ENCODE measurements at places on chromosomes 6 and 20.
A peak's percentile ranks its signal among the peaks of the same experiment; 100 is the strongest.

- no peak for DNase-seq
These were observed 227.9 kb downstream of the PREX1 start for GRCh38 chr20:48599748-48600469.

DNA sequence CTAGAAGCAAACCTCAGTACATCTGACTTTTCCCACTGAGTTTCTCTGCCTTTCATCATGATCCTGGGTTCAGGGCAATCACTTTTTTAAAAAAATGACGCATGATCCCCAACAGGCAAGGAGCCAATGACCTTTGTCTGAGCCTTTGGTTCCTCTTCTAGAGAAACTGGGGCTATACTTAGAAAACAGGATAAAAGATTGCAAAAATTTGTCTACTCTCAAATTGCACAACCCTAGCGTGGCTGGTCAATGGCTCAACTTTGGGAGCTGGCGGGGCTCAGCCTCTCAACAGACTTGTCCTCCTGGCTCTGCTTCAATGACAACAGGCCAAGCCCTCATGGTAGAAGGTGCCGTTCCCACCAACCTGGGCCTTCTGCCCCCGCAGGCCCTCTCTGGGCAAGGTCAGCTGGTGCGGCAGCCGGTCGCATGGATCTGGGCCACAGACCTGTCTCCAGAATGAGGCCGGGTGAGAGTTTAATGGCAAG lies 48.7 kb downstream of the PDYN start:
- no peak for DNase-seq

DNA sequence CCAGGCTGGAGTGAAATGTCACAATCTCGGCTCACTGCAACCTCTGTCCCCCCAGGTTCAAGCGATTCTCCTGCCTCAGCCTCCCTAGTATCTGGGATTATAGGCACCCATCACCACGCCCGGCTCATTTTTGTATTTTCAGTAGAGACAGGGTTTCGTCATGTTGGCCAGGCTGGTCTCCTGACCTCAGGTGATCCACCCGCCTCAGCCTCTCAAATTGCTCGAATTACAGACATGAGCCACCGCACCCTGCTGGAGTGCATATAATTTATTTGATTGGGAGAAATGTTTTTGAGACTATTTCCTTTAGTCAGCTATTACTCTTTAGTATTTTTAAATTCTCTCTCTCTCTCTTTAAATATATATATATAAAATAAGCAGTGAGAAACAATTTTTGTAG lies 29.8 kb downstream of the FAM83B start:
- DNase-seq = no peak

DNA sequence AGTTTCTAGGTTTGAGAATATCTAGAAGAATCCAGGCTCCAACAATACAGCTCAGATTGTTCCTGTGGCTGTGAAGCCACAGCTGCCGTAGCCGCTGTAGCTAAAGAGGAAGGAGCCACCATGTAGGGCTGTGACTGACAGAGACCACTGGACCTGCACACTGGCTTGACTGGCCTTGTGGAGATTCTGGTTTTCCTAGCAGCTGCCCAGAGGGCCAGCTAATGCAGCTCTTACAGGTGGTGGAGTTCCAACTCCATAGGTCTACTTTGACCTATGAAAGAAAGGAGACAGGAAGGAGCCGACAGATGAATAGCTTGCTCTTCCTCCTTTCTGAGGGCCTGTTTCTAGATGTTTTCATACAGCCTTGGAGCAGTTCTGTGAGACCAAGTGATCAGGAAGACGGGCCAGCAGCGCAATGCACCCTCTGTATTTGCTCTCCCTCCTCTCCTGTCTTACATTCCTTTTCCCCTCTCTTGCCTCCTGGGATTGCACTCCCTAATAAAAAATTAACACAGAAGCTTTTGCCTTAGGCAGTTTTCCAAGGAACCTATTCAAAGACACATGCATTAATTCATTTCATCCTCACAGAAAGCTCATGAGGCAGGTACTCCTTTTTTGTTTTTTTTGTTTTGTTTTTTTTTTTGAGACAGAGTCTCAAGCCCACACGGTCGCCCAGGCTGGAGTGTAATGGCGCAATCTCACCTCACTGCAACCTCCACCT lies 51.8 kb upstream of the MYB start:
- no peak for DNase-seq

- DNase-seq = no peak
These were observed 115.2 kb downstream of the LY86 start for GRCh38 chr6:6703699-6704098.

- no peak for DNase-seq
These were observed 175.8 kb downstream of the GMPR start for GRCh38 chr6:16414205-16414604.

- DNase-seq = no peak
These were observed 267.1 kb downstream of the ADGB start for GRCh38 chr6:146865756-146866379.

GRCh38 chr20:620246-620645 lies 10.1 kb upstream of the TCF15 start:
- no peak for DNase-seq

GRCh38 chr6:138817799-138818198 lies 21.9 kb downstream of the ECT2L start:
- no peak for DNase-seq

- no peak for DNase-seq
These were observed 54.2 kb downstream of the MAP3K5 start for GRCh38 chr6:136737871-136738691.

- DNase-seq = peak; percentile 68
These were observed 637 bp downstream of the MYLK4 start for GRCh38 chr6:2749969-2750600.

DNA sequence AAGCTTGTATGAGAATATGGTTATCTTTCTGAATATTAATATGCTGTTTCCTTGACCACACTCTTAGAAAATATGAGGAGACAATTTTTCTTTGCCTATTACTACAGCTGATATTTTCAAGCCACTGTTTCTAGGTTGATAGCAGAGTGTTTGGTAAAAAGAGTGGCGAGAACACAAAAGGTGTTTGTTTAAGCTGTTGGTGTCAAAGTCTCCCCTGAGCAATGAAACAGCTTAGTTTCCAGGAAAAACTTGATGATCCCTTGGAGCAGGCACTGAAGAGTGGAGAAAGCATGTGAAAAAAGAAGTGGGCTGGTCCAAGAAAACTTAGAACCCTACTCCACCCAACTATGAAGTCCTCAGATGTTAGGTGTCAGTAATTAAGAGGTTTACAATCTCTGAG lies 182.7 kb downstream of the TFAP2B start:
- no peak for DNase-seq

DNA sequence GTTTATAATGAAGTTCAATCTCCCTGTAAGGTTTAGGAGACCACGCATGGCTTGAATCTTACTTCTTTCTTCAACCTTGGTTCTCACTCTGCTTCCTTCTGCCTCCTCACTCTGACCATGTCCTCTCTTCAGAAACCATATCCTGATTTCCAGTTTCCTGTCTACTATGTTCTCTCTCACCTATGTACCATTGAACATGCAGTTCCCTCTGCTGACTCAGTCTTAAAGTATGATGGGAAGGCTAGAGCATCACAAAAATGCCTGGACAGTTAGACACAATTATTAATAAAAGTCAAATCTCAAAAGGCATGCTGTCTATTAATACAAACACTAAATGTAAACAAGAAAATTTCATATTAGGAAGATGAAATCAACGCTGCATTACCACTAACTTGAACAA lies 151.6 kb downstream of the PRKN start:
- DNase-seq = no peak

GRCh38 chr20:10487142-10488136 lies 52.3 kb downstream of the SLX4IP start:
- no peak for DNase-seq

DNA sequence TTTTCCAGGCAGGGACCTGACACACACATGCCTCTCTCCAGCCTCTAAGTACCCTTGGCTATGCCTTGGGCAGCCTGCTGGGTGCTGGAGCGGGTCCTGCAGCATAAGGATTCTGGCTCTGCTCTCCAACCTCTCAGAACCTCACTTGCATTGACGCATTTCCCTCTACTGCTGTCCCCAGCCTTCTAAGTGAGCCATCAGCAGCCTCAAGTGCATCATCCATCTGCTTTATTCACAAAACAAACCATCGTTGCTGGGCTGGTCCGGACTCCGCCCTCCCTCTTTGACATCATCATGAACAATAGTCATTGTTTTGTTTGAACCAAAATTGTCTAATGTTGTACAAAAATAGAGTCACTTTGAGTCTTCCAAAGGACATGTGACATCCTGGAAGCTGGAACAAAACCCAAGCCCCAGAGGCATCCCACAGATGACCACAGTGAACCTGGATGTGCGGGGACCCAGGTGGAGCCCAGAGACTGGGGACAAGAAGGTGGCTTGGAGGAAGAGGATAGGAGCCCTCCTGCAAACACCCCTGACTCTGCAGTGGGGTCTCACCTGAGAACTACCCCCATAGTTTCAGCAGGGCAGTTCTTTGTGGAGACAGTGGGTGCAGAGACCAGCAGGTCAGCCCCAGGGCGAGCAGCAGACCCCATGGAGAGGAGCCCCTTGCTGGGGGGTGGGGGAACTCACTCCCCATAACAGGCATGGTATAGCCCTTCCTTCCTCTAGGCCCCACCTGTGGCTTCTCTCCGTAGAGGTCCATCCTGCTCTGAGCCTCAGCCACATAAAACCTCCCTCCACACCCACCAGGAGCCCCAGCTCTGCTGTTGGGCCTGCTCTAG lies 230.1 kb downstream of the SYNDIG1 start:
- DNase-seq = no peak

DNA sequence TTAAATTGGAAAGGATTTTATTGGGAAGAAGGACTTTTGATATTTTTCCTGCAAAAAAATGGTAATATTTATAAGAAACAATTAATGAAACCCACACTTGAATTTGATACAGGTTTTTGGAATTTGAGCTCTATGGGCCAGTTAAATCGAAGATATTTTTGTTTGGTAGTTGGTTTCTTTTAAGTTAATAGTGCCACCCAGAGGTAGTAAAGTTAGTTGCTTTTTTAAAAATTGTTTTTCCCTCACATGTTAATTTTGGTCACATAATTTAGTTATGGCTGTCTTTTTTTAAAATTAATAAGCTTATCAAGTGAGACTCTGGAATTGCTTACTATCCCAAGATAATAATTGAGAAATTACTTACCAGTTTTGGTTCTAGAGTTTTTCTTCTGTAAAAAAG lies 7.1 kb downstream of the PRIM2 start:
- DNase-seq = no peak

DNA sequence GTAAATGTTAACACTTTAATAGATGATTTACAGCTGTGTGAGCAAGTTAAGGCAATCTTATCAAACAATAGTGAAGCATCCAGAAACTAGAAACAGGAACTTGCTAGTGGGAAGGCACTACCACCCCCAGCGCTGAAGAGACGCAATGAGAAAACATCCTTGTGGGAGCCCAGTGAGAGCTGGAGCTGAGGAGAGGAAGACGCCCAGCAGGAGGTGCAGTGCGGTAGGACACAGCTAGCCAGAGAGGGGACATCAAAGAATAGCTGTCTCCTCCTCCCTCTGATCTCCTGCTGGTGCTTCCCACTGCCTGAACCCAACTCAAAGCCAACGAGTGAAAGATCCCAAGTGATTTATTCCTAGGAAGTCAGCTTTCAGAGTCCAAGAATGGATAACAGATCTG lies 140.3 kb downstream of the COL12A1 start:
- DNase-seq = no peak

DNA sequence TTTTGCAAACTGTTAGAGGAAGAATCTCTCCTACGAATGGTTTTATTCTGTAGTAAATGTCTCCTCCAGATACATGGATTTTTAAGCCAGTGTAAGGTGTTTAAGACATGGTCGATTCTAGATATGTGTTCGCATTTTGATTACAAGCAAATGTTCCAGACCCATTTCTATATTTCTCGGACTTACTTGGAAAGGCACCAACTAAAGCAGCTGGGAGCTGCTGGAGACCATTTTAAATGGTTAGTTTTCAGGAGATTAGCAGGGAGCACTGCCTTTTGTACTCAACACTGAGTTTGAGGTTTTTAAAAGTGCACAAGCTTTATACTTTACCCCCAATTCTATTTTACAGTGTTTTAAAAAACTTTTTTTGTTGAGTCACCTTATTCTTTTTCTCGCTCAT lies 857.0 kb downstream of the KIF16B start:
- DNase-seq = no peak

- DNase-seq = peak; percentile 11
These were observed 251.6 kb upstream of the TAB2 start for GRCh38 chr6:149065658-149066556.

Data from activated T-cell treated with anti-CD3 and anti-CD28 coated beads for 4 hours (primary cell).